Activated CD4-positive, alpha-beta T cell treated with anti-CD3 and anti-CD28 coated beads, Interleukin-2, amount 50 U/mL, for 48 hours (primary cell): ENCODE measurements at places on chromosomes 1 and 21.
A peak's percentile ranks its signal among the peaks of the same experiment; 100 is the strongest.

GRCh38 chr1:246599315-246599714, 33.1 kb downstream of the CNST start:
- no peak for DNase-seq

- no peak for DNase-seq
Measured at GRCh38 chr1:54212872-54213271, 12.9 kb downstream of the MRPL37 start.

GRCh38 chr1:90045853-90046563, 51.1 kb downstream of the ZNF326 start:
- DNase-seq: peak; percentile 22

DNA sequence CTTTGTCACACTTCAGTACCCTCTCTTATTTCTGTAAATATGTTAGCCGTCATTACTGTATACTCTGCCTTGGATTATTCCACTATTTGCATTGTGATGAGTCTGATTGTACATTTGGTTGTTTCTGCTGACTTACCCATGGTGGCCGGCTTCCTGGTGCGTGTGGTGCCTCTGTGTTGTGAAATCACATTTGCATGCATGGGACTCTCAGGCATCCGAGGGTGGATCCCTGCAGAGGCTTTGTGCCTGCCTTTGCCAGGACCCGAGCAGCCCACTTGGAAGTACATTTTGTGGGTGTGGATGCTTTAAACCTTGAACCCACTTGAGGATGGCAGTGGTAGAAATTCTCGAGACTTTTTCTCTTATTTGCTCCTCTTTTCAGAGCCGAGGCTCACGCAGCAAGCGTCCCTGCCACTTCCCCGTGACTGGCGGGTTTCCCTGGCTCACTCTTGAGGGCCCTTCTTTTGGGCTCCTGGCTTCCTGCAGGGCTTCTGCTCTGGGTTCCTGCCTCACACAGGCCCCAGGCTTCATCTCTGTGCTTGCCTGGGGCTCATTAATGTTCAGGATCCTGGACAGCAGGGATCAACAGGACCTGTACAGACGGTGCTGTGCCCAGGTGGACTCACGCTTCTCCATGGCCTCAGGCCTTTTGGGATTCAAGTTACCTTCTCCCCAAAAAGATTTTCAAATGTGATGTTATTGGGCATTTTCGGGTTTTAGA, 36.6 kb downstream of the POFUT2 start:
- no peak for DNase-seq

DNA sequence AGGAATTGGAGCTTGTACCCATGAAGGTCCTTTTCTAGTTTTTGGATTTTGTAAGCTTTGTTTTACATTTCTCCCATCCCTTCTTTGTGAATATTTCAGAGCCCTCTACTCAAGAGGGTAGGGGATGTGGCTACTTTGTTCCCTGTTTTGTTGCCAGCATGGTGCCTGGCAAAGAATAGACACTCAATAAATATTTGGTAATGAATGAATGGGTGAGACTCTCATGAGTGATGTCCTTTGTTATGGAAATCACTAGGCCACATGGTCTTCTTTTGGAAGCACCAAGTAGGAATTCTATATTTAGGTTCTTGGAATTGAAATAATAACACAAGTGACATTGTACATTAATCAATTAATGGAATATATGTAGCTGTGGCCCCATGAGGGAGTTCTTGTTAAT, 26.8 kb upstream of the ATP5PO start:
- no peak for DNase-seq

- DNase-seq: no peak
Measured at GRCh38 chr1:114231301-114231700, 77.6 kb upstream of the SYT6 start.

GRCh38 chr1:212678456-212679410, 20.9 kb downstream of the BATF3 start:
- DNase-seq: peak; percentile 58

GRCh38 chr21:15908187-15908586, 178.4 kb downstream of the USP25 start:
- DNase-seq: no peak

DNA sequence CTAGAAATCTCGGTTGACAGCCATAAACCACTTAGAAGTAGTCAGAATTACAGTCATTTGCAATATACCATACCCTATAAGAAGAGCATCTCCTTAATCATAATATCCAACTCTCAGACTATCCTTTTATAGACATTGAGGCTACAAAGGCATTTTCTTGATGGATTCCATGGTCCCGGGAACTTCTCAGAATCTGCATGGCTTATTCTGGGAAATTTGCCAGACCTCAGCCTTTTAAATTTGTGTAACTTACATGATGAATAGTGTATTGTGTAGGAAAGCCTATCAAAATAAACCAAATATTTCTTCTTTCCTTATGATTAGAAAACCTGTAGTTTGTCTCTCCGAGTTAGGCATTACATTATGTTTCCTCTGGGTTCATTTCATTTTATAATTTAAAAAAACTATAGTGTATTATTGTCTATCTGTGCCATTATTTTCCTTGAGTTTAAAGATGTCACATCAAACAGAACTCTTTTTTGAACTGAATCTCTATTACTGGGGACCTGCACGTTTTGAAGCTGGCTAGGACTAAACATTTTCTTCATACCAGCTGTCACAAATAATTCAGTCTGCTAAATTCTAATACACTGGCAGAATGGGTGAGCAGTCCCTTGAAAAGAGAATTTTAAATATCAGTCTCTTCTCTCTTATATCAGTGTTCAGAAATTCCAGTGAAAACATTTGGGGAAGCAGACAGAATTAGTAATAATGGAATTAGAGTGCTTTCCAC, 102.9 kb downstream of the GABPA start:
- DNase-seq: no peak

DNA sequence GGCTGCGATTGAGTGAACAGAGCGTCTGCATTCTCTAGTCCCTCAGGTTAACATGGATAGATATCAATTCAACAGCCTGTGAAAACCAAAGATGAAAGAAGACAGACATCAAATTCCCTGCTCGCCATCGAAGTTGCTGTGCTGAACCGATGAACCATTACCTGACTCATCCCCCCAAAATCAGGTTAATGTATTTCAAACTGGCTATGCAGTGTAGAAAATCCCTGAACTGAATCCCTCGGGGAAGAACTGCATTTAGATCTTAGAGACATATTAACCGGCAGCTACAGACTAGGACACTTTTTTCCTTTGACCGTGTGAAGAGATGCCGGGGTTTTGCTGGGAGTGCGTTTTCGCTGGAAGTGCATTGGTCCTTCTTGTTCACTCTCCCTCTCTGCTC, 213.2 kb upstream of the KIAA0040 start:
- DNase-seq: no peak

DNA sequence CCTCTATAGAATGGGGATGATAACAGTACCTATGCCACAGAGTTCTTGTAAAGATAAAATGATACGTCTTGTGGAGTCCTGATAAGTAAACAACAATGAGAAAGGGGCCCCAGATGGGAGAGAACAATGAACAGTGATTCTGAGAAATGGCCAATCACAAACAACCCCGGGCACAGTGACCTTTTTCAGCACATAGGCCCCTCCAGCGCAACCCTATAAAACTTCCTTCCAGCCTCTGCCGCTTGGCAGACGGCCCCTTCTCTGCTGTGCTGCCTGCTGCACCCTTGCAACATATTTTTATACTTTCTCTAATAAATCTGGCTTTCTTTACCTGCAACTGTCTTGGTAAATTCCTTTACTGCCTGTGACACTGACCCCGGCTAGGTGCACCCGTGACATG, 8.9 kb downstream of the RCAN1 start:
- no peak for DNase-seq

DNA sequence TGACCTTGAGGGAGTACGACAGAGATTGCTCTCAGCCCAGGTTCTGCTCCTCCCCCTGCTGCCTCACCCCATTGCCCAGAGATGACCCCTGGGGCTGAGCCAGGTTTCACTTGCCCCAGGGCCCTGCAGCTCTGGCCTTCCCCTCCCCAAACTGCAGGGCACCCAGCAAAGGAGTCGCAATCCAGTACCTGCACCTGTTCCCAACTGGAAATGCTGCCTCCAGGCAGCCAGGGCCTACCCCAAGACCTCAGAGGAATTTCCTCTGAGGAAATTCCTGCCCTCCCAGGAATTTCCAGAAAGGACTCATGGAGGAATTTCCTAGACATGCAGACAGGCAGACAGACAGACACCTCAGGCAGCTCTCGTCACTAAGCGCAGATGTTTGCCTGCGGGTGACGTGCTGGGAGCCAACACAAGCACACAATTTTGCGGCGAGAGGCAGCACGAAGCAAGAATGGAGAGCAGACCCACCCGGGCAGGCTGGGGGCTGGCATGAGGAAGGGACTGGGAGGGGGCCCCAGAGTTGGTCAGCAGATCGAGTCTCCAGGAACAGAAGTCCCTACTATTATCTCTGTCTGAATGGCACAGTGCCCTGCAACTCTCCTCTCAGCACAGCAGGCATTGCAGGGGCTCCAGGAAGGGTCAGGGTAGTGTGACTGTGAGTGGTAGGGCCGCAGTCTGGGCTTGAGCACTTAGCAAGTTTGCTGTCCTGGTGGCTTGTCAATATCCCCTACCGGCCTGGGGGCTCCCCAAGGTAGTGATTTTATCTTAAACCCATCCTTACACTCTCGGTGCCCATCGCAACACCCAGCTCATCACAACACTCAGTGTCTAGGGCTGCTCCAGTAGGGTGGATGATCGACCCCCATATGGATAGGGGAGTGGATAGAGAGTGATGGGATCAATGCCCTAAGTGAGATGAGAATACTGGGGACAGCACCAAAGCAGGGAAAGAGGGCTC, 2.9 kb upstream of the EFNA1 start:
- no peak for DNase-seq

DNA sequence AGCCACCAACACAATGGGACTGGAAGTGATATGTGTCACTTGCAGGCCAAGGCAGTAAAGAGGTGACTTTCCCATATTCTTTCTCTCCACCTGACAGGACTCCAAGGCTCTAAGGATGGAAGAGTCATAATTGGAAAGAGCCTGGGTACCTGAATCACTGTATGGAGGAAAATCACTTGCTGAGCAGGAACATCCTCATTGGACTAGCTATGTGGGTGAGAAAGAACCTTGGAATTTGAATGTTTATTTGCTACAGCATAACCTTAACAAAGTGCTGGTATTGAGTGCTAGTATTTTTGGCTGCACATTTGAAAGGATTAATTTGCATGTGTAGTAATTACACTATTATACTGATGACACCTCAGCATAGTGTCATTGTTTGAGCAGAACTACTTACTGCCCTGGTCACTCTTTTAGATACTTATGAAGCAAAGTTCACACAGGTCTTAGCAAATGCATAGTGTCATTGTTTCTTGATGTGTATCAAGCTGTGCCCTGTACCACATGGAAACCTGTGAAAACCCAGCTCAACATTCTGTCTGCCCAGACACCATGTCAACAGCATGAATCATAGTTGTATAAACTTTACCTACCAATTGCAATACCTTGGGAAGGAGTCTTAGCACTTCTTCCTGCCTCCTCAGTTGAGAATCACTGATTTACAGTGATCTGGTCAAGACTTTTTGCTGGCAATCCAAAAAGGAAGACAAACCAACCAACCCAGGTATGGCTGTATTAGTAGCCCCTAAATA, 5.1 kb upstream of the S100A10 start:
- DNase-seq: no peak

DNA sequence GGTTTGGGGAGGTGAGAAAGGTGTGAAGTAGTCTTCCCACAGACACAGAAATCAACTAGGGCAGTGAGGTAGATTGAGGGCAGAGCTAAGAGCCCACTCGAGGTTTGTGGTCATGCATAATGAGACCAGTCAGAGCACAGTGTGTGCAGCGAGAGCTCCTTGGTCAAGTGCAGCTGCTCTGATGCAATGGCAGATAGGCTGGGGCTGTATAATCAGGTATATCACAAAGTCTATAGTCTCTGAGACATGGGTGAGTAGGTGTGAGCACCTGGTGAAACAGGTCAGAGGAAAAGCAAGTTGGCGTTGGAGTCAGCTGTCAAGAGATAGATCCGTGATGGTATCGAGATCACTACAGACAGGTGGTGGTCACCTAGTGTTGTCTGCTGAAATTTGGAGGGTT, 17.6 kb downstream of the DSCAM start:
- no peak for DNase-seq

GRCh38 chr1:77412820-77413530, 131.2 kb downstream of the AK5 start:
- no peak for DNase-seq

DNA sequence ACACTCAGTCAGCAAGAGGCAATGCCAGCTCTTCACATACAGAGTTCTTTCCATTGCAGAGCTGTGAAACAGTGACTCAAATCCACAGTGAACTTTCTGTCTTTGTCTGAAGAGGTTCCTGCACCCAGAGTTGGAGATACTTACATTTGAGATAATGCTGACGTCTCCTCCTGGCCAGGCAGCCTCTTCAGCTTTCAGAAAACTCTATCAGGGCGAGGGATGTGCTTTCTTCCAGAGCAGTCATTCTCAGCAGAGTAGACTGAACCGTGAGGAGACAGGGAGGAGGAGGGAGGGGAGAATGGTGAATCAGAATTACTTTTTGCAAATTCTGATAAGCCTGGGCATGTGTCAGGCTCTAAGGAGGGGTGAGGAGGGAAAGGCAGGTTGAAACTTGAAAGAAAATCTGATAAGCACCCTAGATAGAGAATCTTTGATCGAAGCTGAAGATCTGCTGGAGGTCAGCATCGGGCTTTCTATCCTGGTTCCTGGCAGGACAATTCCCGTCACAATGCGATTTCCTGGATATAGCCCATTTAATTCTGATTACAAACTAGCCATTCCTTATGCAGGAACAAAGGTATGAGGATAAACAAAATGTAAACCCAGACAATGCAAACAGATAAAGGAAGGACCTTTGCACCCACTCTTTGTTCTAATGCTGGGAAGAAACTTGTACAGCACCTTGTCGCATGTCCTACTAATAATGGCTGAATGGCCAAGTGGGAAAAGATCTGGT, 18.9 kb upstream of the NID1 start:
- DNase-seq: no peak

DNA sequence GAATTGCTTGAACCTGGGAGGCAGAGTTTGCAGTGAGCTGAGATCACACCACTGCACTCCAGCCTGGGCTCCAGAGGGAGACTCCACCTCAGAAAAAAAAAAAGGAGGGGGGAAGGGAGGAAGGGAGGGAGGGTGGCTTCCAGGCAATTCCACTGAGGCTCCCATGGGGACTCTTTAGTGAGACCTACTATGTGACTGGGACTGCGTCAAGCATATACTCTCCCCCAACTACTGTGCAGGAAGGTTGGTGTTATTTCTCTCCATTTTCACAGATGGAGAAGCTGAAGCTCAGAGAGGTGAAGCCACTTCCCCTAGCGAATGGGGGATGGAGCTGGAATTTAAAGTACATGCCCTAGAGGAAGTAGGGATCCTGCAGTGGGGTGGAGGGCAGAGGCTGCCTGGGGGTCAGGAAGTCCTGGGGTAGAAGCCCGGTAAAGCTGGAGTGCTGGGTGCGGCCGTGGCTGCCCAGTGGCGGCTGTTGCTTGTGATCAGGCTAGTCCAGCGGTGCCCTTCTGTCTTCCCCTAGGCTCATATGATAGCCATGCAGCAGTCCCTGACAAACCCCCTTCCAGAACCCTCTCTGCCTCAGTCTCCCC, 40.3 kb downstream of the RAP1GAP start:
- DNase-seq: no peak

DNA sequence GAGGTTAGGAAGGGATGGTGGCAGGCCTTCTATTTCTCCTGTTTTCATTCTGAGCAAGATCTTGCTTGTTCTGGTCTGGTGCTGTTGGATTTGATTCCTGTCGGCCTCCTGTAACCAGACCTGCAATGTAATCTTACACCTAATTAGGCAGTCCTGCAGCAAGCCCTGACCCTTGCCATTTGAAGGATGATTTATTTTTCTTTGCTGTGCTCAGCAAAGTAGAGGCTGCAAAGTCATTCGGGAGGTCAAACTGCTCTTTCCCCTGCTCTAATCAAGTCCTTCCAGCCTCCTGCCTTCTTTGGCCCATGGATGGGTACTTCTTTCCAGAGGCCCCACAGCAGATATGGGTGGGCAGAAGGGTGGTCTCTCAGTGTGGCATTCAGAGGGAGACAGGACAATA, 417.7 kb upstream of the USP24 start:
- DNase-seq: no peak
